ENCODE measurements at places on chromosomes 13 and 19.

DNA sequence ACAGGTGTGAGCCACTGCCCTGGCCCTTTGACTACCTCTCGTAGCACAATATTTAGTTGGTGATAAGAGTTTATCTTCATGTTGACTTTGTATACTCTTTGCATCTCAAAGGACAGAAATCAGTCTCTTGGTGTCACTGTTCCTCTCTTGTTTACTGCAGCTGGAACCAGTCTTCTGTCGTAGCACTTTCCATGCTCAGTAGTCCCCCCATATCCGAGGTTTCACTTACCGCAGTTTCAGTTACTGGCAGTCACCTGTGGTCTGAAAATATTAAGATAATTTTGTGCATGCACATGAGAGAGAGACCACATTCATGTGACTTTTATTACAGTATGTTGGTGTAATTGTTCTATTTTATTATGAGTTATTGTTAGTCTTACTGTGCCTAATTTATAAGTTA lies 49.1 kb downstream of the WASF3 start:
- no peak for DNase-seq

GRCh38 chr13:60347690-60348089 lies 49.3 kb upstream of the TDRD3 start:
- DNase-seq = no peak

GRCh38 chr19:21084343-21084742 lies 2.3 kb downstream of the ZNF714 start:
- DNase-seq = no peak

DNA sequence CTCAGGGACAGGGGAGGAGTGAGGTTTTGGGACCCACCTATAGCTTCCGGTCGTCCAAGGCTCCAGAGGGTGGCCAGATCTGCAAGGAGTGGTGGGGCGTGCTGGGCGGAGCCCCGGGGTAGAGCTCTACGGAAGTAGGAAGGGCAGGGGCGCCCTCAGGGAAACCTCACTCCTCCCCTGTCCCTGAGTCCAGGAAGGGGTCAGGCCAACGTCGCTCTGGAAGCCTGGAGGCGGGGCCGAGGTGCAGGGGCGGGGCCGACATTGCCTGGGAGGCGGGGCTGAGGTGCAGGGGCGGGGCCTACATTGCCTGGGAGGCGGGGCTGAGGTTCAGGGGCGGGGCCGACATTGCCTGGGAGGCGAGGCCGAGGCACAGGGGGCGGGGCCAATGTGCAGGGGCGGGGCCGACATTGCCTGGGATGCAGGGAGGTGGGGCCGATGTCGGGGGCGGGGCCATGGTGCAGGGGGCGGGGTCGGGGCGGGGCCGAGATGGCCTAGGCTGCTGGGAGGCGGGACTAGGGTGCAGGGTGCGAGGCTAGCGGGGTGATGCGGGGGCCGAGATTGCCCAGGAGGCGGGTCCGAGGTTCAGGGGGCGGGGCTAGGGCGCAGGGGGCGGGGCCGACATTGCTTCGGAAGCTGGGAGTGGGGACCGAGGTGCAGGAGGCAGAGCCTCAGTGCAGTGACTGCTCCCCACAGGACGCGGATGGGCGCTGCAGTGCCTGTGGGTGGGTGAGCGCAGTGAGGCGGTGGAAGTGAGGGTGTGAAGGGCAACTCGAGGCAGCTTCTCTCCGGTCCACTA lies 4.9 kb upstream of the PALM start:
- DNase-seq = no peak

- no peak for DNase-seq
These were observed 12.2 kb downstream of the ABCC4 start for GRCh38 chr13:95289020-95289444.

DNA sequence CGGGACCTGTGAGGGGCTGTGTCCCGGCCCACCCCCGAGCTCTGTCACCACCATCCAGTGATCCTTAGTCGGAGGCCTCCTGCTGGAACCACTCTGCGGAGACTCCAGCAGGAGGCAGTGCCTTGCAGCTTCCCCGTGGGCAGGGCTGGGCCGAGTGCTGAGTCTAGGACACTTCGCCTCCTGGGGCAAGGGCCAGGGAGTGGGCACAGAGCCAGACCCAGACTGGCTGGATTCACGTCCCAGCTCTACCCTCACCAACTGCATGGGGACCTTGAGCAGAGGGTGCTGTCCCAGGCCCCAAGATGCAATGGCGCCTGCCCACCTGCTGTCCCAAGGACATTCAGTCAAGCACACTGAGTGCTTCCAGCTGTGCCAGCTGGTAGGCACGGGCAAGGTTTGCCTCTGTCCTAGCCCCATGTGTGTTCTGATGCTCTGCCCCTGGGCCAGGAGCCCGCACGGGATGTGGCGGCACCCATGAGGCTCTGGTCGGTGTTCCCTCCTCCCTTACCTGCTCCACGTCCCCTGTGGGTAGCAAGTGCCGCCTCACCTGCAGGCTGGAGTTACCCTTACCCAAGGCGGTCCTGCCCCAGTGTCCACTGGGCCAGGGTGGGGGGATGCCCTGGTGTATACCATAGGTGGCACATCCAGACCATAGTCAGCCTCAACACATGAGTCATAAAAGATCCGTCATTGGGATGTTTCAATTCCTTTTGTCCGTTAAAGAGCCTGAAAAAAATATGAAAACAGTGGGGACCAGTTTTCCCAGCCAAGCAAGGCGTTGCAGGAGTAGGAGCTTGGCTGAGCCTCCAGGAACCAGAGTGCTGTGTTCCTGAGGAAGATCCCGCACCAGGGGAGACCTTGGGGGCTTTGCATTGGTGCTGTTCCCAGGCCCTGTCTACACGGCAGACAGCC lies 7.4 kb downstream of the FZR1 start:
- DNase-seq = no peak

DNA sequence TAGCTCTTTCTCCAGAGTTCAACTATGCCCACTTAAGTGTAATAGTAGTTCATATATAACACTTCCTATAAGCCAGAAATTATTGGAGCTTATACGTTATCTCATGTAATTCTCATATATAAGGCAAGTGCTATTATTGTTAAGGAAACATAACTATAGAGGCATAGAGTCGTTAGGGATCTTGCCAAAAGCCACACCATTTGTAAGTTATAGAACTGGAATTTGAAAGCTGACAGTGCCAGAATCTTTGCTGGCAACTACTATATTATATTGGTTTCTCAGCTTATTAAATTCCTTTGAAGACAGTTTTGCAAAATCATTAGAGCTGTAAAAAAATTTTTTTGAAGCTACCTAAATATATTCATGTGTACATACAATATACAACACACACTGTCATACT lies 51.0 kb upstream of the MBNL2 start:
- DNase-seq = no peak

- no peak for DNase-seq
These were observed 14.2 kb downstream of the RB1 start for GRCh38 chr13:48317511-48318376.

DNA sequence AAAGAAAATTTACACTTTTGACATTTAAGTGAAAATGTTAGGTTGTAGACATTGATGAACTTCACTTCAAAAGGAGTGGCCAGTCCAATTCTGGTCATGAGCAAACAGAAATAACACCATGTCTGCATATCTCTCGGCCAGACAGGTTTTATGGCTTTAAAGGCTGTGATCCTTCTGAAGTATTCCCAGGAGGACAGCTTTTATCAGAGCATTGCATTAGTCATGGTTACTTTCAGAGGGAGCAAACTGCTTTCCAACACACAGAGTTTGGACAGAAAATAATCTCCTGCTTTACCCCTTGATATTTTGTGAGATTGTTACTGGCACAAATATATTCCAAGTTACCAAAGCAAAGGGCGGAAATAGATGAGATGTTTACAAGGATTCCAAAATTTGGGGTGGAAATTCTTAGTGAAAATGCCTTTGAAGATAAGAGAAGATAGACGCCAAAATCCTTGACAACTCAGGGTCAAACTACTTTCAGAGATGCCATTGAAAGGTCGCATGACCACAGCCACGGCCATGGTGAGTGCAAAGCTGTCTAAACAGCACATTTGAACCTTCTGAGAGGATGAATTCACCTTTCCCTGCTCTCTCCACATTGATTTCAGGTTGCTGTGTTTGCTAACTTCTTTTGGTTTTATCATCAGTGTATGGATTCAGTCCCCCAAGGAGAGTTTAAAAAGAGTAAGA lies 584.5 kb upstream of the SGCG start:
- no peak for DNase-seq

DNA sequence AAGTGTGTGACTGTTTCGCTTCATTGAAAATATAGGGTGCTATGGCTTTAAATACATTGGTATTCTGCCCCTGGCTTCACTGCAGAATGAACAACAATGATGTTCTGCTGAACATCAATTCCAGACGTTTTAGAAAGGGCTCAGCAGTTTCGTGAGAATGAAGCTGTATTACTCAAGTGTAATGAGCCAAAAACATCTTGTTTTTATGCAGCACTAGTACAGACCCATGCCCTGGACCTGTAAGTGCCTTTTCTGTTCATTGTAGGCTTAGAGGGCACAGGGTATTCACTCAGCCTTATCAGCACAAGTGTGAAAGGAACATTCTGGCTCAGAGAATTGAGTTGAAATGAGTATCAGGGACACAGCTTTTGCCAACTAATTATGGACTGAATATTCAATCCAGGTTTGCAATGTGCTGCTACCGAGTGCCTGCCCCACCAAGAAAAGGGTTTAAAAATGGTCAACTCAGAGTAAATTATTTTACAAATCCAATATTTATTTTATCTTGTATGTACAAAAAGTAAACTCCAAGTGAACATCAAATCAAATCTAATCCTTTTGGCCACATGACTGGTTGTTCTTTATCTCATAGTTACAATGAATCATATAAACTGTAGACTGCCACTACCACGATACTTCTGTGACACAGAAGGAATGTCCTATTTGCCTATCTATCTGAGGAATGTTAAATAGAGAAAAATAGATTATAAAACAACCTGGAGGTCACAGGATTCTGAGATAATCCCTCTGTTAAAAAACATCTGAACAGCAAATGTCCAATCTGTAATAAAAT lies 362.8 kb downstream of the NALCN start:
- DNase-seq = no peak

- no peak for DNase-seq
These were observed 26.8 kb upstream of the TINCR start for GRCh38 chr19:5594521-5594950.

- DNase-seq = no peak
These were observed 563.9 kb downstream of the DACH1 start for GRCh38 chr13:71303144-71303543.

DNA sequence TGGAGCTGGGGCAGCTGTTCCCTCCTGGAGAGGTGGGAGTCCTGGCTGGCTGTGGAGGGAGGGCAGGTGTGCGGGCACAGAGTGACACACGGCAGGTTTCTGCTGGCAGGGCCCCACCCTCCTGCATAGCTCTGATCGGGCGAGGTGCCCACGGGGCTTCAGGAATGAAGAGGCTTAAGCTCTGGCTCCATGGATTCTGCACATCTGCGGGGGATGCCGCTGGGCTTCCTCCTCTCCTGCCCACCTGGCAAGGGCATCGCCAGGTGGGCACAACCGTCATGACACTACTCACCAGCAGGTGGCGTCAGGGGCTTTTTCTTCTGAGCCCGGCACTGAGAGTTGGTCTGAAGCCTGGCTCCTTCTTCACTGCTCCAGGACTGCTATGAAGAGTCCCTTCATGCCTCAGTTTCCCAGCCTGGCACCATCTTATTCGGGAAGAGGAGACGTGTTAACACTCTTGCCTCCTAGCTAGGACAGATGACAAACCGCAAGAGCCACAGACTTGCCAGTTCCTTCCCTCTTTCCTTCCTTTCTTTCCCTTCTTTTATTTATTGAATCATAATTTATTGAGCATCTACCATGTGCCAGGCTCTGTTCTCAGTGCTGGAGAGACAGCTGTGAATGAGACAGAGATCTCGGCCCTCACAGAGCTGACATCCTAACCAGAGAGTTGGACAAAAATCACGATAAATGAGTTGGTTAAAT lies 15.2 kb upstream of the PAK4 start:
- no peak for DNase-seq

DNA sequence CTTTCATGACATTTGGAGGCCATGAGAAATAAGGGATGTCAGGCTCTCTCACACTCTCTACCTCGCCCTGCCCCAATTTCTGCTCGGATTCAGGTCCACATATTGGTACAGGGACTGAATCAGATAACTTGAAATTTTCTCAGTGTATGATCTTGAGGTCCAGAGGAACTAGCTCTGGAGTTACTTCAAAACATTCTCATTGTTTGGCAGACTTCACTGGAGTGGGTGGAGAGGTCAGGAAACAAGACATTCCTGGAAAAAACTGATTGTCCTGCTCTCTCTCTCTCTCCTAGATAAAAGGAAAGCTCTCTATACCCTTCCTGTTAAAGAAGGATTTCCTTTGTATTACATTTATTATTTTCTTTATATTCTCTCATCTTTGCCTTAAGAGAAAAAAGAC lies 428.1 kb upstream of the DACH1 start:
- DNase-seq = no peak

DNA sequence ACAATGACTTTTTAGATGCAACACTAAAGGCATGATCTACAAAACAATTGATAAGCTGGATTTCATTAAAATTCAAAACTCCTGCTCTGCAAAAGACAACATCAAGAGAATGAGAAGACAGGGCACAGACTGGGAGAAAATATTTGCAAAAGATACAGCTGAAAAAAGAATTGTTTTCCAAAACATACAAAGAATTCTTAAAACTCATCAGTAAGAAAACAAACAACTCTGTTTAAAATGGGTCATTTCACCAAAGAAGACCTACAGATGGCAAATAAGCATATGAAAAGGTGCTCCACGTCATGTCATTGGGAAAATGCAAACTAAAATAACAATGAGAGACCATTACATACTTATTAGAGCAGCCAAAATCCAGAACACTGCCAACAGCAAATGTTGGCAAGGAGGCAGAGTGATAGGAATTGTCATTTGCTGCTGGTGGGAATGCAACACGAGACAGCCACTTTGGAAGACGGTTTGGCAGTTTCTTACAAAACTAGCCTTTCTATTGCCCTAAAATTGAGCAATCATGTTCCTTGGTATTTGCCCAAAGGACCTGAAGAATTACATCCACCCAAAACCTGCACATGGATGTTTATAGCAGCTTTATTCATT lies 39.2 kb downstream of the FLT1 start:
- DNase-seq = no peak

DNA sequence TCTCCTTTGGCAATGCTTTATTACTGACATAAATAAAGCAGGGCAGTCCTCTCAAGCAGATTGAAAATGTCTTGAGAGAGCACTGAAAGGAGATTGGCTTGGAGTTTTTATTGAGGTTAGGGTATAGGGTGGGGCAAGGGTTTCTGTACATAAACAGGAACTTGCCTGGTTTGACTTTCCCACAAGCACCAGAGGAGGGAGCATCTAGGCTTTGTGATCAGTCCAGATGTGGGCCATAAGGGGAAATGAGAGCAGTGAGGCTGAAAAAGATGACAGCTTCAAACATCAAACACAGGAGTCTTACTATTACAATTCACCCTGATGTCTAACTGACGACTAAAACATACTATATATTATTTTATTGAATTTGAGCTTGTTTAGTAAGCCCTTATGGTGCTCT lies 260.9 kb downstream of the MTUS2 start:
- DNase-seq = no peak

GRCh38 chr19:6023085-6023682 lies 45.2 kb upstream of the RANBP3 start:
- no peak for DNase-seq

GRCh38 chr13:32314271-32315237 lies 609 bp downstream of the ZAR1L start:
- no peak for DNase-seq

GRCh38 chr13:106133025-106133424 lies 402.4 kb downstream of the EFNB2 start:
- peak; percentile 92 for DNase-seq

Measured in AG04449 (cell line).